Kidney glomerular epithelial cell (primary cell): ENCODE measurements at places on chromosomes 1 and 21.

GRCh38 chr1:110976089-110976488, 12.4 kb upstream of the LRIF1 start:
- DNase-seq, result no peak

- DNase-seq, result no peak
Measured at GRCh38 chr21:42199868-42200463, 19.0 kb upstream of the ABCG1 start.

- no peak for DNase-seq
Measured at GRCh38 chr1:200780545-200781369, 42.1 kb downstream of the CAMSAP2 start.

- DNase-seq, result peak; percentile 29
Measured at GRCh38 chr21:45880097-45881068, 101.2 kb upstream of the COL6A1 start.

GRCh38 chr1:77421504-77422233, 139.8 kb downstream of the AK5 start:
- no peak for DNase-seq

GRCh38 chr1:6414443-6414844, 5.3 kb downstream of the HES2 start:
- DNase-seq, result peak; percentile 49

DNA sequence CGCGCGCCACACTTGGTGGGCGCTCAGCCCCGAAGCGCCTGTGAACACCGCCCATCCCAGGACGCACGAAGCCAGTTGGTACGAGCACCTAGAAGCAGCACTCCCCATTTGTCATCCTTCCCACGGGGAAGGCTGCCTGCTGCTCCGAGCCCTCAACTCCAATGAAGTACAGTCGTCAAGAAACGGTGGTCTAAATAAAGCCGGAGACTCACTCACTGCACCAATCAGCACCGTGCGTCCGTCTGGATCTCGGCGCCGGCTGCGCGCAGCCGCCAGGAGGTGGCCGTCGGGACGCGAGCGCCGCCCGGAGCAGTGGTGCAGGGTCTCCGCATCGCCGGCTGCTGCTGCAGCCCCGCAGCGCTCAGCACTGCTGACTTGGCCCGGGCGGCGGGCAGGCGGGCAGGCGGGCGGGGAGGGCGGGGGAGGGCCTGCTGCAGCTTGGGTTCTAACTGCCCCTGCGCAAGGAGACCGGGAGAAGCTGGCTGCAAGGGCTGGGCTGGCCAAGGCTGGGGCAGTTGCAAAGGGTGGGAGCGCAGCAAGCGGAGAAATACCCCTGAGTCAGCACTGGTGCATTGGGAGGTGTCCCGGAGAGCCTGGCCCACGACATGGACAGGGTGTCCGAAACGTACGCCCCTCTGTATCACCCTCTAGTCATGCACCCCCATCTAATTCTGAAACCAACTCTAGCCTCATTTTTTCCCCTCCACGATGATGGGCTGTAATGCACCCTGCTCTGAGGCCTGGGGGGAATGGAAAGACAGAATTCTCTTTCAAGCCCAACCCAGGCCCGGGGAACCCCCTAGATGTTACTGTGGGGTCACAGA, 35.8 kb upstream of the H6PD start:
- DNase-seq, result no peak

DNA sequence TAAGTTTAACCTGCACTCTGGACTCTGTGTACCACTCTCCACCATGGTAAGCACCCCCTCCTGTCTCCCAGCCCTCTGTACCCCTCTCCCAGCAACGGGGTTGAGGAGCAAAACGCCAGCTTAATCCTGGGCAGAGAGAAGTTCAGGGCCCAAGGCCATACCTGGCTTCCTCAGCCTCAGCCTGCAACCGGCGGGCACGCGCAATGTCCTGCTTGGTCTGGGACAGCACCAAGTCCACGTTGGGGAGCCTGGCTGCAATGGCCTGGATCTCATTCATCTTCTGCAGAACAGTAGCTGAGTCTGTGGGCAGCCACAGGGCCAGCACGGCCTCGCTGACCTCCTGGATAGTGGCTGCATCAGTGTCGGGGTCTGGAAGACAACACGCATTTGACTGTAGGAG, 33.9 kb downstream of the LAMB3 start:
- no peak for DNase-seq

DNA sequence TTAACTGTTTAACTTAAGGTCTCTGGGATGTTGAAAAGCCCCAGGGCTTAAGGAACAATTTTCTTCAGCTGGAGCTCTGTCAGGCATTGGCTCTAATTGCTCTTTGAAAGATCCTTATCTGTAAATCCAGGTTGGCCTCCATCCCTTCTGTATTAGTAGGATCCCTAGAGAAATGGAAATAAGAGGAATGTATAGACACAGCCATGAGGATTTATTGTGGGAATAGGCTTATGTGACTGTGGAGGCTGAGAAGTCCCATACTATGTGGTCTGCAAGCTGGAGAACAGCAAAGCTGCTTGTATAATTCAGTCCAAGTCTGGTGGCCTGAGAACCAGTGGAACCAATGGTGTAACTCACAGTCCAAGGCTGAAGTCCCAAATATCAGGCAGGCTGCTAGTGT, 47.6 kb upstream of the VAV3 start:
- no peak for DNase-seq

DNA sequence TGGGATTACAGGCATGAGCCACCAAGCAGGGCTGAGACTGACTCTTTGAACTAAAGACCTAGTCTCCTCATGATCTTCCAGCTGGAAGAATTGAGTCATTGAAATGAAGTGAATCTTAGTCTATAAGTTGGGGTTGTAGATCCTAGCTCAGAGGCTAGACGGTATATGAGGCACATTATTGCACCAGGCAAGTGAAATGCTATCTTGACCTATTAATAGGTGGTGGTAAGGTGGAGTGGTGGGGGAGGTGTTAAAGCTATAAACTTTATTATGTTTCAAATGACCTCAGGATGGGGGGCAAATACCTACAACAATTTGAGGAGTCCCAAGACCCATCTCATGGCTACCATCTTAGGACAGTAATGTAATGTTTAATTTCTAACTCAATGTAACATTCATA, 36.8 kb upstream of the SLC16A1 start:
- no peak for DNase-seq

- DNase-seq, result no peak
Measured at GRCh38 chr1:162726555-162726954, 63.9 kb upstream of the HSD17B7 start.
